ENCODE measurements at places on chromosomes 2 and 18.
A peak's percentile ranks its signal among the peaks of the same experiment; 100 is the strongest.

GRCh38 chr2:128808462-128809258 lies 490.0 kb upstream of the HS6ST1 start:
- DNase-seq: no peak

- peak; percentile 7 for DNase-seq
Measured at GRCh38 chr2:187050409-187050998, 201.5 kb upstream of the ZSWIM2 start.

DNA sequence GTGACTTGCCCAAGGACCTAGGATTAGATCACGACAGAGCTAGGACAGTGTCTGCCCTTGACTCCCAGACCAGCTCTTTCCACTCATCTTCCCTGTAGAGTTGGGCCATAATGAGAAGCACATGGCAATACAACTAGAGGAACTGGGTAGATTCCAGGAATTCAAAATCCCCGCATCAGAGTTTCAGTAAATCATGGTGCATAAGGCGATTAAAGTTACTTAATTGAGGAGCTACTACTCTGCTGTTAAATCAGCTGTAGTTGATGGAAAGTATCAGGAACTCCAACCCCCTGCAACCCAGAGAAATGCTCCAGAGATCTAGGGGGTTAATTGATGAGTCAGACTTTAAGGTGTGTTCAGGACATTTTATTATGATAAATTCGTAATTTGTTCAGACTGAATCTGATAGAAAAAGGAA lies 5.7 kb downstream of the ANTXR1 start:
- peak; percentile 38 for DNase-seq

GRCh38 chr2:180004731-180005130 lies 2.4 kb downstream of the CWC22 start:
- DNase-seq: peak; percentile 30

DNA sequence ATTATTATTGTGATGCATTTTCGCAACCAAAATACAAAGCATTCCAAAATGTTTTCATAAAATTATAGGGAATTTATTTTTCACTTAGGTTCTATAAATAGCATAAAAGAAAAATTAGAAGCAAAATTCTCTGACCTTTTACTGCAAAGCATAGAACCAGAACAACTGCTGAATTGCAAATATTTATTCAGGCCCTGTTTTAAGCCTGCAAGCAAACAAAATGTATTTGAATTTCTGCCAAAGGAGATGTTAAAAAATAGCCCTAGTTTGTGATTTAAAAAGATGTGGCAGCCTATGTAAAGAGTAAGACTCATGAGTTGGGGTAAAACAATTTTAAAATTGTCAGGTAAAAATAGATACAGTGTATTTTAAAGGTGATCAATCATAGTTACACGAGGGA lies 138.1 kb downstream of the KCNJ3 start:
- no peak for DNase-seq

- no peak for DNase-seq
Measured at GRCh38 chr2:295090-295489, 7.2 kb upstream of the ALKAL2 start.

GRCh38 chr2:162185541-162186232 lies 33.6 kb upstream of the GCG start:
- DNase-seq: no peak

DNA sequence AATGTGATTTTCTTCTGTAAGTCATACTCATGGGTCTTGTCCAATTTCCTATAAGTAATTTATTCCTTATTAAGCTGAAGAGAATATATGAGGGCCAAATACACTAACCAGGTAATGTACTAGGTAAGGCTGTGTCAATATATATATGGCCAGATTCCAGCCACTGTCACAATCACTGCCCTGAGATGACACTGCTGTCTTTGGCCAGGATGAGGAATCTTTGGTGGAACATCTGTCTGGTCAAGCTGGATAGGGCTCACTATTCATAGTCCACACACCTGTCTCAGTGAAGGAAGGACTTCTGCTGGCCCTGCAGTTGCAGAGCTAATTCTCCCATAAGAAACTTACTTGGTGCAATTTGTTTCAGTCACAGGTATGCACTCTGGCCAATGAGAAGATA lies 11.3 kb downstream of the MSTN start:
- DNase-seq: no peak

DNA sequence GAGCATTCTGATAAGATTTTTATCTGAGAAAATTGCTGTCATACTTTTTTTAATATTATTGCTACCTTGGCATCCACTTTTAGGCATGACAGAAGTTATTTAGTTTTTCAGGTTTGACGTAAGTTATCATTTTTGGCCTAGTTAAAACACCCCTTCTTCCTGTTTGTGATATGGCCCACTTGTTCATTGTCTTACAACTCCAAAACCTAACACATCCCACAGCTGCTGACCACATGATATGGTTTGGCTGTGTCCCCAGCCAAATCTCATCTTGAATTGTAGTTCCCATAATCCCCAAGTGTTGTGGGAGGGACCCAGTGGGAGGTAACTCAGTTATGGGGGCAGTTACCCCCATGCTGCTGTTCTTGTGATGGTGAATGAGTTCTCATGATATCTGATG lies 388.1 kb downstream of the SLC4A3 start:
- no peak for DNase-seq

DNA sequence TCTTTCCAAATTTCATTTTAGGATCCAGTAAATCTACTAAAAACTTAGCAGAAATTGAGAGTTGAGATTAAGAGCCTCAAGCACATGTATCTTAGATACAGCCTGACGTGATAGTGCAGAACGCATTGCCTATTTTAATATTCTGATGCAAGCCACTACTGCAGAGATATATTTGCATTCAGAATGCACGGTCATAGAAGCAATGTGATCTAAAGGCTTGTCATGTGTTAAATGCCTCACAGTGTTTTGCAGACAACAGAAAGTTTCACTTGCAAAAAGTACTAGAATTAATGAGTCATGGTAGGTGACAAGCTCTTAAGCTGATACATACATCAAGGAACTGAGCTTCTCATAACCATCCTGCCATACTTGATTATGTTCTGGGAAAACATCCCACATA lies 886.7 kb upstream of the CHAC2 start:
- no peak for DNase-seq

DNA sequence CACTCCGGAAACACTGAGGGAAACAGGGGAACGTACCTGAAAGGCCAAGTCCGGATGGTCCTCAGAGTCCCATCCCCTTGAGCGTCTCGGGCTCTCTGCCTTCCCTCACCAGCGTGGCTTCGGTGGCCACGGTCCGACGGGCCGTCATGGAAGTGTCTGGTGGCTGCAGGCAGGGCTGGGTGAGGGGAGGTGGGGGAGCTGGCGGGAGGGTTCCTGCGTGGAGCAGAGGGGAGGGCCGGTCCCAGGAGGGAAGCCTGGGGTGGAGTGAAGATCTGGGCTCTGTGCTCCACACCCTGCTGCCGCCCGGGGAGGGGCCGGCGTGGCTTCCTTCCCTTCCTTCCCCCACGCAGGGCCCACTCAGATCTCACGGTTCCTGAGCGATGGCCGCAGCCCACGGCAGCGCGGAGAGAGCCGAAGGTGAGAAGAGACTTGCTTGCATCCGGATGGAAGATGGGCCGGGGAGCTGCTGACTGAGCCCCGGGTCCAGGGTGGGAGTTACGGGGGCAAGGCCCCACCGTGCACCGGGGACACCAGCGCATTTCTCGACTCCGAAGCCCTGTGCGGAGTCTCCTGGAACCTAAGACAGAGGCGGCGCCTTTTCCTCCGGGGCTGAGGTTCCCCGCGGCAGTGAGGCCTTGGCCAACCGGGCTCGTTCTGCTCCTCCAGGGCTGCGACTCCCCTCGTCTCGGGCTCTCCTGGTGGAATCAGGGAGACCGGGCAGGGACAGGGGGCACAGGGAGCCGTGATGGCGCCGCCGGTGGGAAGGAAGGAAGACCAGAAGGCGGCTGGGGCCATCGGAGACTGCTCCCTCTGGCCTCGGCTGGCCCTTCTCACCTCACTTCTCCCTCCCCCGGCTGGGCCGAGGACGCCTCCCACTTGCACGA lies 49.1 kb downstream of the KCNF1 start:
- DNase-seq: no peak

DNA sequence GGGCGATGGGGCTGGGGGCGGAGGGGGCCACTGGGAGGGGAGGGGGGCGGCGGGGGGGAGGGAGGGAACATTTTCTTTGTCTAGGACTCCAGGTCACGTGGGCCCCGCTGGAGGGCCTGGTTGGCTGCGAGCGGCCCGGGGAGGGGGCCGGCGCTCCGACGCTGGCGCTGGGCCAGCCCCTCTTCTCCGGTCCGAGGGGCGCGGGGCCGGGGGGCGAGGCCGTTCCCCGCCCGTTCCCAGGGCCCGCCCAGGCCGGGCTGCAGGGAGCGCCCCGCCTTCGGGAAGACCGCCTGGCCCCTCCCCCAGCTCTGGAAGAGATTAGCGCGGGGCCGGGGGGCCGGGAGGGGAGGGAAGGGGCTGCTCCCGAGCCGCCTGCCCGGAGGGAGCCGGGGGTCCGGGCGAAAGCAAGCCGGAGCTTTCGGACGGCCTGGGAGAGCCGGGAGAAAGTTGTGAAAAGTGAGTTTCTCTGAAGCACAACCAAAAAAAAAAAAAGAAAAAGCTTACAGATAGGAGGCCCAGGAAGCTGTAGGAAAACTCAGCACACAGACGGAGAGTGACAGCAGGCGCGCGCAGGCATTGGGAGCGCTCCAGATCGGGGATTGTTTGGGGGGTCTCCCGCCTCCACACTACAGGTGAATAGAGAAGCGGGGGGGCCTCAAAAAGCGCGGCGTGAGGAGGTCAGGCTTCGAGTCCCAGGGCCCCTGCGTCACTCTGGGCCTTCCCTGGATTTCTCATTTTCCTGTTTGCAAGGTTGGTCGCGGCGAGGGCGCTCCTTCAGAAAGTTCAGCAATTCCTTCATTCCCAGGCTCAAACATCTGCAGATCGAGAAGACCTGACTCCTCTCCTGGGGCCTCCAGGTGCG lies 84.1 kb upstream of the POMC start:
- peak; percentile 62 for DNase-seq

GRCh38 chr2:40113997-40114396 lies 334.9 kb upstream of the THUMPD2 start:
- no peak for DNase-seq

Measured in EH (cell line).